ENCODE measurements at places on chromosomes 4 and X.

DNA sequence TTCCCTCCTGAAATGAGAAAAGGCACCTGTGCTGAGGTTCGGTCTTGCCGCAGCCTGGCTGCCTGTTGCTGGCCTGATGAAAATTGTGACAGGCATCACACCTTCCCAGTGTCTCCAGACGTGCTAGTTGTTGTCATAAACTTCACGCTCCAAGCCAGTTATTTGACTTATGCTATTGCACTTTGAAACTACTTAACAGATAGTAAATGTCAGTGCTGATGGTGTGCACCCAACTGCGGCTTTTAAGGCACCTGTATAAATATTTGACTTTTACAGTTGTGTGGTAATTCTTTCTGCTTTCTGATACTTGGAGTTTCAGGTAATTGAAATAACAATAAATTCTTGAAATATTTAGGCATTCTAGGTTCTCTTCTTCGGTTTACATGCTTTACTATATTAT lies 1.8 kb downstream of the WWC2 start:
- no peak for DNase-seq

GRCh38 chrX:44898411-44899221 lies 25.6 kb downstream of the KDM6A start:
- peak; percentile 9 for DNase-seq

DNA sequence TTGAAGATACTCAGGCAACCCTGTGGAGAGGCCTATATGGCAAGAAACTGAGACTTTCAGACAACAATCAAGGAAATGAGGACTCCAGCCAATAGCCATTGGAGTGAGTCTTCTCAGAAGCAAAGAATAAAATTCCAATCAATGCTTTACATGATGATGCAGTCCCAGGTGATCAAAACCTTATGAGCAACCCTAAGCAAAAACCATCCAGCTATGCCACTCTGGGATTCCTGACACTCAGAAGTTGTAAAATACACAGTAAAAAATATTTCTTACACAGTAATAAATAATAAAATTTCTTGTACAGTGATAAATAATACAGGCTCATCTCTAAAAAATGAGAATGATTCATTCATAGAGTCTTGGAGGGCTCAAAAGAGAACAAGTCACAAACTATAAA lies 150.6 kb downstream of the IL15 start:
- DNase-seq = no peak

DNA sequence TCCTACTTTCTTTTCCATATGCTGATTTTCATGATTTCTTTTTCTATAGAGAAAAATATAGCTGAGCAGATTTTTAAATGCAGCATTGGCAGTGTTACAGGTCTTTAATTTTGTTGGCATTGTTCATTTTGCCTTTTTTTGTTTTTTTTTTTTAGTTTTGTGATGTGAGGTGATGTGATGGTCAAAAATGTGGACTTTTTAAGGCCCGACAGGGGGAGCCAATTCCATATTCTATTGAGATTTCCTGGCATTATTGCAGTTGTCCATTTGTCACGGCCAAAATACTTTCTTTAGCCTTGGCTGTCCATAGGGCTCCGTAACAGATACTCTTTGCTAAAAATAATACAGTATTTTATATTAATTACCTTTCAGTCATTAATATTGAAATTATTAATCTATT lies 47.8 kb downstream of the SLIT2 start:
- DNase-seq = peak; percentile 82

DNA sequence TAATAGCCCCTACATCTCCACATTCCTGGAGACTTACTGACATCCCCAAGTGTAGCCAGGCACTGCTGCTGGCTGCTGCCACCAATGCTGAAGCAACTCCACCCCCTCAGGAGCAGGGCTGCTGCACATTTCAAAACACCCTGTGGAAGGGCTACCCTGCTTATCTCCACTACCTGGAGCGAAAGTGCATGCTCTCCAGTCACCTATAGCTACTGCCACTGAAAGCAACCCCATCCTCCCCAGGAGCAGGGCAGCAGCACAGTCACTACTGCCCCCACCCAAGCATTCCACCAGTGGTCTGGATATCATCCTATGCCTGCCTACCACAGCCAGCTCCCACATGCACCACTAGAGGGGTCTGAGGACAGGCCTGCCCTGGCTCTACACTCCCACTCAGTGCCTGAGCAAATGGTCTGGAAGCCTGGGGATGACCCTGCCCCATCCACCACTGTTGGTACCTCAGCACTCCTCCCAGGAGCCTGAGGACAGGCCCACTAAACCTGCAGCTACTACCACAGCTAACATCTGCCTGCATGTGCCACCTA lies 55.3 kb downstream of the MANBA start:
- no peak for DNase-seq

GRCh38 chr4:144371485-144371884 lies 231.0 kb upstream of the GYPA start:
- DNase-seq = no peak

DNA sequence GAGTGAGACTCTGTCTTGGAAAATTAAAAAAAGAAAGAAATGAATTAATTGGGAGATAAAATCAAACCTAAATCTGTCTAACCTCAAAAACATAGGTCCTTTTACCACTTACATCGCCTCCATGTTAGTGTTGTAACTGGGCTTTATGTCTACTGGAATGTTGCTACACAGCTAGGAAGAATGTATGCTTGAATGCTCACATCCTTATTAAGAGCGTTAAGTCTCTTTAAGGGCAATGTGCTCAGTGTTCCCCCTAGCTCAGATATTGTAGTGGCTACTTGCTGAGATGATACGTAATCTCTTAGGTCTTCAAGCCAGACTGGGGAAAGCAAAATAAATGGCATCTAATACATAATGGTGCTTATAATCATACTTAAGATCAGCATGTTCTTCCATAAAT lies 1072.8 kb downstream of the PDHA2 start:
- no peak for DNase-seq

DNA sequence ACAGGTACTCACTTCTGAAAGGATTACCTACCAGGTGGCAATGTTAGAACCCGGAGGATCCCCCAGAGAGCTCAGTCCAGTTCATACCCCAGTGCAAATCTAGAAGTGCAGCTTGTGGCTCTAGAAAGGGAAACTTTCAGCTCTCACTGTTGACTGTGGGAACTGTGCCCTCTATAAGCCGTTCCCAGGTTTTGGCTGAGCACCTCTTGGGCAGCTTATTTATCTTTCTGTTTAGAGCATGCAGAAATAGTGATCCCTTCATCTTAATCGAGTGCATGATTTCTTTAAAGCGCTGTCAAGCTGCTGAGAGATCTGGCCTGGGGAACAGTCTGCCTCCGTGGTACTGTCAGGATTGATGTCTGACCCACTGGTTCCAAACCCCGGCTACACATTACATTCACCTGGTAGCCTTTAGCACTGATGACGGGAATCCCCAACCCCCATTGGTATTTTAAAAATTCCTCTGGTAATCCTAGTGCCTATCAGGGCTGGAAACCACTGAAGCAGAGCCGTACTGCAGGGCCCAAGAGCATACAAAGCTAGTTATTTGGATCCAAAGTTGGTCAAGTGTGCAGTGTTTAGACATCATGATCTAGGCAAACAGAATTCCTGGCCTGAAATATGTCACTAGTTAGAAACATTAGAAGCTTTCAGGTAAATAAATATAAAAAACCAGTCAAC lies 103.2 kb downstream of the KLHL8 start:
- no peak for DNase-seq

DNA sequence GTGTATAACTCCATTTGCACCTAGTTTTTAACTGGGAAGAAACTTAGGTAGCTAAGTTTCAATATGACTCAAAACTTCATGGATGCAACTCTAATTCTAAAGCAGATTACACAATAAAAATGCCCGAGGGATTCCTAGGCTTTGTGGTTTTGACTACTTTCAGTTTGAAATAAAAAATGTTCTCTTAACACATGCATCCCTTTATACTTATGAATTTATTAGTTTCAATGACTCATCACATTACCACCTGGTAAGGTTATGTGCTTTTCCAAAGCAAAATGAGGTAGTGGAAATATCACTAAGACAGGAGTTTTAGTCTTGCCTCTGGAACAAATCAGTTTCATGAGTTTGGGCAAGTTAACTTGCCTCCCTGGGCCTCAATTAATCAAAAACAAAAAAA lies 125.5 kb downstream of the OPHN1 start:
- DNase-seq = no peak

DNA sequence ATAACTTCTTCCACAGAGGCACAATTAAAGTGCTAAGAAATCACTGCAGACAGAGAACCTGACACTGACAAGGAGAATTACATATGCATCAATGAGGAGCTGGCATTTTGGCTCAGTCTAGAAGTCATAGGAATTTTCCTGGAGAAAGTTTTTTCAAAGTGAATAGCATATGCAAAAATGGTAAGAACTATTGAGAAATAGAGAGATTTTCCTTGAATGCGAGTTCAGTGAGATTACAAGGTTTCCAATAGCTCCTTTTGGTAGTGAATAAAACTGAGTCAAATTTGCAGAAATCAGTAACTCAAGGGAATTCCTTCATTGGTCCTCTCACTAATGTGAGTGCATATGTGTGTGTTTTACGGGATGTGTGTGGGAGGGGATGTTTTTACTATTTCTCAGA lies 557.5 kb downstream of the PPARGC1A start:
- no peak for DNase-seq

GRCh38 chrX:86369847-86370630 lies 221.8 kb downstream of the DACH2 start:
- no peak for DNase-seq

- no peak for DNase-seq
These were observed 2.1 kb downstream of the MND1 start for GRCh38 chr4:153346563-153346962.

DNA sequence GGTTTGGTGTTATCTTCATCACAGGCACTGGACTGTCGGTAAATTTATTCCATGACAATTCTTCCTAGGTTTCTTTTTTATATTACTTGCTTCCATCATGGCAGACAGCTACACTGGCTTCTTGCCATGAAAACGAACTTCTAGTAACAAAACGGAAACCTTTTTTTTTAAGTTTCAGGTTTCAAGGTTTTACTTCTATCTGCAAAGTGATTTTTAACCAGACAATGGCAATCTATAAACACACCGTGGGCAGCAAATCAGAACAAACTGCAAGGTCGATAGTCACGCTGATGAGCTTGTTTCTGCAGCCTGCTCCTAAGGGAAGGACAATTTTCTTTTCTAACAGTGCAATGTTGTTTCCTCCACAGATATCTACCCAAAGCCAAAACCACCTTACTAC lies 29.9 kb downstream of the XG start:
- DNase-seq = no peak

GRCh38 chrX:98795636-98796035 lies 1614.4 kb downstream of the PCDH19 start:
- DNase-seq = no peak

- DNase-seq = no peak
These were observed 166.1 kb upstream of the RPL34 start for GRCh38 chr4:108454227-108454626.

DNA sequence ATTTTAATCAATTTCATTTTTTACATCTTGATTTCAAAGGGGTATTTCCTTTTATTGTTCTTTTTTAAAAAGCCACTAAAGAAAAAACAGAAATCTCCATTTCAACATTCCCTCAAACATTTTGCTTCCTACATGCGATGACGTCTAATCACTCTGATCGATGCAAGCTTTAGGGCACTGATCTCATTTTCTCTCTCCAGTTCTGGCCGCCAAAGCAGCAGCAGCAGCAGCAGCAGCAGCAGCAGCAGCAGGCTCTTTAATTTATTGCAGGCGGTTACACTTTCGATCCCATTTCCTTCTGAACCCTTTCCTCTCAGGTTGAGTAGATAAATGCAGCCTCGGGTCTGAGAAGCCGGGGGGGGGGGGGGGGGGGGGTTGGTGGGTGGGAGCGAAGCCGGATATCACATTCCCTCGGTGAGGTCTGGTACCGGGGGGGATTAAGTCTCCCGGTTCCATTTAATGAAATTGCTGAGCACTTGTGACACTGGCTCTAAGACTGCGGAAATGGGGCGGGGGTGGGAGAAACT lies 3.4 kb upstream of the PCDH7 start:
- DNase-seq = no peak

GRCh38 chr4:169418846-169419245 lies 148.1 kb upstream of the SH3RF1 start:
- DNase-seq = no peak

- DNase-seq = peak; percentile 23
These were observed 187.4 kb upstream of the TEX13C start for GRCh38 chrX:125132274-125132673.

GRCh38 chrX:150940844-150941495 lies 42.2 kb upstream of the HMGB3 start:
- DNase-seq = no peak

GRCh38 chrX:270848-271367 lies 10.3 kb upstream of the PLCXD1 start:
- no peak for DNase-seq

- no peak for DNase-seq
These were observed 692.8 kb upstream of the TENM3 start for GRCh38 chr4:181550381-181550780.

- DNase-seq = peak; percentile 78
These were observed 6.6 kb downstream of the GUCY2F start for GRCh38 chrX:109475174-109475891.

- DNase-seq = no peak
These were observed 27.5 kb upstream of the ESX1 start for GRCh38 chrX:104282166-104282725.

DNA sequence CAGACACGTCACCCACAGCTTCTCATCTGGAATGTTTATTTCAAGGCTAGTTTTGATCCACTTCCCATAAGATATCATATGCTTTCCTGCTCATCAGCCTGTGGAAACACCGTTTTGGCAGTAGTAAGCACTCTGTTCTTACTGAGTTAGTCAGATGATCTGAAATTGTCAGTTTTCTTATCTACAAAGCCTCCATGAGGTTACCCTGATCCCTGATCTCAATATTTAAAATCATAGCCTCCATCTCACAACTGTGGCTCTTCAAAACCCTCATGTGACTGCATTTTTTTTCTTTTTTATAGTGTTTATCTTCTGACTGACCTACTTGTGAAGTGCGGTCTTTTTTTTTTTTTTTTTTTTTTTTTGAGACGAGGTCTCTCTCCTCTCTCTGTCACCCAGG lies 22.7 kb downstream of the BST1 start:
- DNase-seq = no peak

DNA sequence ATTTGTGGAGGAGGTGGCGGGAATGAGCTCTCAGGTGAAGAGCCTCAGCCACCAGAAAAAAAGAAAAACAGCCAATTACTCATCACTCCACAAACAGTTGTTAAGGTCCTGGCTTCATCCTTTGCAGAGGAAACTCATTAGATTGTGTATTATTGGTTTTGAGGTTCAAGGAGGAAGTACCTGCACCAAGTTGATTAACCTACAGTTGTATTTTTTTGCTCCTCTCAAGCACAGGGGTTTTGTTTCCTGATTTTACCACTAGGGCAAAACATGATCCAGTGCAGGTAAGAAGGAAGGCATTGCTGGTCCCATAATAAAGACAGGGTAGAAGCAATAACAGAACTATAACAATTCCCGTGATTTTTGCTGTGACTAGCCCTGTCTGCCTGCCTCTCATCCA lies 84.0 kb upstream of the QRFPR start:
- no peak for DNase-seq
